ENCODE measurements at places on chromosomes 2 and 18. TPM values are rescaled to one million over a fixed set of nuclear protein-coding genes. Genes with fewer than 3 reads are reported as not detected.

The IL18R1 gene
- 219 TPM for total RNA-seq

The SERPINB12 gene
- not detected for total RNA-seq

The FTCDNL1 gene
- total RNA-seq = 2.2 TPM

The ALPP gene
- not detected for total RNA-seq

DNA sequence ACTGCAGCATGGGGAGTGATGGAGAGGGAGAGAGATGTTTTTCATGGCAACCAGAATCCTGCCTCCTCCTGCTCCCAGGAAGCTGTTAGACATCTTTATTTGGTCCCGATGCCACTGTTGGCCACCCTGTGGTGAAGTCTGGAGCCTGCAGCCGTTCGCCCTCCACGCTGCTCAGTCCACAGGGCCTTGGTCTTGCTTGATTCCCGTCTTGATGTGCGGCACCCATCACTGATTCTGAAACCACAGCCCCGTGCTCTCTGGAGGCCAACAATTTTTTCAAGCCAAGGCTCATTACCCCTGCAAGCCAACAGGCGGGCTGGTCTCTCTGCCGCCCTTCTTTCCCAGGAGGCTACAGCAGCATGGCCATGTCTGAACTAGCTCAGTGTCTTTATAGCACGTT, 24.5 kb downstream of the SIGLEC15 start:
- no peak for DNase-seq
- H3K4me3 ChIP-seq = no peak overlapping the region
- H3K27ac ChIP-seq = no peak overlapping the region
- H3K4me1 ChIP-seq = peaks cover 22% of the 10 kb centered on the region
- no peaks in the 10 kb centered on the region for H3K27me3 ChIP-seq
- peaks cover 6% of the 10 kb centered on the region for H3K36me3 ChIP-seq

DNA sequence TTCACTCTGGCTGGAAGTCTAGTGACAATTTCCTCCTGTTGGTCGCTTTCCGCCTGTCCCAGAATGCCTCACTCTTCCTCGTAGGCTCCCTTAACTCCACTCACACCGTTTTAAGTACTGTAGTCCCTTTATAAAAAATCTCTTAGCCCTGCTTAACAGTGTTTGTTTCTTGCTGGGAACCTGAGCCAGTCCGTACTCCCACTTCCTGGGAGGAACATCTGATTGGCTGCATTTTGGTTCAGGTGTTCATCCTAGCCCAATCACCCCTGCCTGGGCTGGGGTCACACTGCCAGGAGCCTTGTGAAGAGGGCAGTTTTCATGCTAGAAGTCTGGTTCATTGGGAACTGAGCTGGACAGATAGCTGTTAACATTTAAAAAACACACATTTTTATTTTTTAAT, 25.6 kb upstream of the TOGARAM2 start:
- no peaks in the 10 kb centered on the region for H3K36me3 ChIP-seq
- H3K4me1 ChIP-seq = peaks cover 12% of the 10 kb centered on the region
- H3K4me3 ChIP-seq = no peak overlapping the region
- no peaks in the 10 kb centered on the region for H3K27me3 ChIP-seq
- H3K27ac ChIP-seq = no peak overlapping the region
- DNase-seq = no peak

GRCh38 chr18:34709104-34709503, 994 bp upstream of the DTNA start:
- no peak overlapping the region for H3K27ac ChIP-seq
- no peak overlapping the region for H3K4me3 ChIP-seq
- H3K27me3 ChIP-seq = peaks cover 30% of the 10 kb centered on the region
- H3K36me3 ChIP-seq = no peaks in the 10 kb centered on the region

- peaks cover 25% of the 10 kb centered on the region for H3K36me3 ChIP-seq
- no peaks in the 10 kb centered on the region for H3K27me3 ChIP-seq
- no peak overlapping the region for H3K4me3 ChIP-seq
- H3K27ac ChIP-seq = no peak overlapping the region
Observed at GRCh38 chr18:12362473-12363174, 14.4 kb downstream of the AFG3L2 start.

- DNase-seq = no peak
- peak overlapping the region; percentile 22 for H3K27ac ChIP-seq
- no peak overlapping the region for H3K4me3 ChIP-seq
- peaks cover 75% of the 10 kb centered on the region for H3K4me1 ChIP-seq
- H3K36me3 ChIP-seq = peaks cover 11% of the 10 kb centered on the region
Observed at GRCh38 chr2:148721991-148722777, 77.6 kb downstream of the EPC2 start.

GRCh38 chr2:2662037-2662846, 331.2 kb upstream of the MYT1L start:
- H3K4me1 ChIP-seq = no peaks in the 10 kb centered on the region
- DNase-seq = no peak
- H3K27me3 ChIP-seq = no peaks in the 10 kb centered on the region
- H3K27ac ChIP-seq = no peak overlapping the region

DNA sequence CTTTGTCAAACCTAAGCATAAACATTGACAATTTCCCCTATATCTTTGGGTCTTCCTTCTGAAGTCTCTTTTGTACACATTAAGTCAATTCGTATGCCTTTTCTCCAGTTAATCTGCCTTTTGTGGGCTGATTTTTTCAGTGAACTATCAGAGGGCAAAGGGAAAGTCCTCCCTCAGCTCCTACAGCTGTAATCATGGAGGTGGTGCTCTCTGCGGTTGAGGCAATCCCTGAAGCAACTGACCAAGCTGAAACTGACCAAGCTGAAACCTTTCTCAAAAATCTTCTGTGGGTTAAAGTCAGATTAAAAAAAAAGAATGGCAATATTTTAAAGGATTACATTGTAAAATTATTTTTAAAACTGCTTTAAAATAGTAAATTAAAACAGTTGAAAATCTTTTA, 105.8 kb upstream of the DNAJC10 start:
- H3K4me1 ChIP-seq = no peaks in the 10 kb centered on the region
- no peaks in the 10 kb centered on the region for H3K36me3 ChIP-seq
- no peaks in the 10 kb centered on the region for H3K27me3 ChIP-seq
- no peak for DNase-seq
- no peak overlapping the region for H3K4me3 ChIP-seq

DNA sequence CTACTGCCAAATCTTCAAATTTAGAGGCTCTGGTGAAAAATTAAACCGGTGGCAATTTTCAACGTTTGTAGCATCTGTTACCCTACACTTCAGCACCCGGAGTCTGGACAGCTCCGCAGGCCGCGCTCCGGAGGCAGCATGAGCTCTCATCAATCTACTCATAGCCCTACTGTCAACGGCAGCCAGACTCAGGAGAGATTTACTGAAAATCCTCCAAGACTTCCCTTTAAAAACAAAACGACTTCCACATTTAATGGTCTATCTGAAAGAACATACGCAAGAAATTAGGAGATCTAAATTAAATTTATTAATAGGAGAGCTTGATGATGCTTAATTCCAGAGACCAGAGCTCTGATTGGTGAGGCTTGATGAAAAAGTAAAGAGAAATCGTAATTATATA, 970 bp upstream of the ADCYAP1 start:
- H3K4me1 ChIP-seq = peaks cover 10% of the 10 kb centered on the region
- H3K27me3 ChIP-seq = peaks cover 74% of the 10 kb centered on the region
- H3K4me3 ChIP-seq = no peak overlapping the region
- no peak for DNase-seq

GRCh38 chr18:59783138-59783537, 85.9 kb upstream of the CCBE1 start:
- no peak overlapping the region for H3K27ac ChIP-seq
- H3K36me3 ChIP-seq = no peaks in the 10 kb centered on the region
- no peak overlapping the region for H3K4me3 ChIP-seq
- DNase-seq = no peak
- H3K4me1 ChIP-seq = no peaks in the 10 kb centered on the region

- H3K4me3 ChIP-seq = no peak overlapping the region
- no peaks in the 10 kb centered on the region for H3K27me3 ChIP-seq
- no peaks in the 10 kb centered on the region for H3K4me1 ChIP-seq
- no peak for DNase-seq
Observed at GRCh38 chr2:56291711-56292110, 107.9 kb downstream of the CCDC85A start.

DNA sequence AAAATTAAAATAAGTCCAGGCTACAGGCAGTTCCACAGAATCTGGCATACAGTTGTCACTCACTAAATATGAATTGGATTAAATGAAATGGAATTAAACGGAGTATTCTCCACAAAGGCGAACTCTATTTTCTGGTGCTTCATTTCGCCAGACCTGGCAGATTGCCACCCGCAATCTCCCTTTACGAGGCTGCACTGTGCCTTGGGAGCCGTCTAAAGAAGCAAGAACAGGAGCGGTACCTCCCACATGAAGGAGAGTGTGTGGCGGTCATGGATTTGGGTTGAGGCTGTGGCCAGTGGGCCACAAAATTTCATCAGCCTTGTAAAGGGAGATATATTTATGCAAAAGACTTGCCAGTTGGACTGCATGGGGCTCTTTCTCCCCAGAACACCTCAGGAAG, 151.0 kb downstream of the OSR1 start:
- H3K27ac ChIP-seq = no peak overlapping the region
- no peaks in the 10 kb centered on the region for H3K36me3 ChIP-seq
- no peak for DNase-seq
- no peaks in the 10 kb centered on the region for H3K4me1 ChIP-seq
- H3K27me3 ChIP-seq = no peaks in the 10 kb centered on the region
